Stimulated activated CD4-positive, alpha-beta T cell treated with anti-CD3 and anti-CD28 coated beads, Interleukin-1b, Interleukin-23, amount 100 ng/mL, for 48 hours (primary cell): ENCODE measurements at places on chromosomes 2 and 18.

- DNase-seq: no peak
Observed at GRCh38 chr2:45343251-45344017, 267.6 kb downstream of the SRBD1 start.

DNA sequence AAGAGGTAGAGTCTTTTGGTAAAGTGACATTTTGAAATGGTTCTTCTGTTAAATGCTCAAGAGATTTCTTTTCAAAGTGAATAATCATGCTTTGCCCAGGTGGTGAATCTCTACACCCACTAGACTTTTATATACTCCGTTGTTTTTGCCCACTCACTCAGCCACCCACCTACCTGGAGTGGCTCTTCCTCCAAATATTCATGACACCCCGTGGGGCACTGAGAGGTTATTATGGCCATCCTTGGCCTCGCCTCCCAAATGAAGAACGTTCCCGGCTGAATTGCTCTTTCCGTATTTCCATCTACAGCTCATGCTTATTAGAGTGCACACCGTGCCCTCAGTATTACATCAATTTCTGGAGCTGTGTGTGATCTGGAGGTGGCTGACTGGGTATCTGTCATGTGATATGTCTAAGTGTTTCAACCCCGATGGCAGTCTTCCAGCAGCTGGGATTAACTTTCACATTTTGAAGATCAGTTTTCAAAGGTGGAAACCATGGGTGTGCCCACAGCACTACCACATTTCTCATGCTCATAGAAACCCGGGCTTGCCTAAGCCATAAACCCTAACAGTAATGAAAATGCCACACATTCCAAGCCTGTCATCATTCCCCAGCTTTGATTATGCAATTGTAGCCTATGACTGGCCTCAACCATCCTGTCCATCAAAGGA is 406.6 kb upstream of the MMADHC start:
- DNase-seq: no peak

- no peak for DNase-seq
Observed at GRCh38 chr2:115124817-115125216, 682.4 kb downstream of the DPP10 start.

GRCh38 chr2:208671886-208672680 is 265.5 kb downstream of the PTH2R start:
- no peak for DNase-seq

DNA sequence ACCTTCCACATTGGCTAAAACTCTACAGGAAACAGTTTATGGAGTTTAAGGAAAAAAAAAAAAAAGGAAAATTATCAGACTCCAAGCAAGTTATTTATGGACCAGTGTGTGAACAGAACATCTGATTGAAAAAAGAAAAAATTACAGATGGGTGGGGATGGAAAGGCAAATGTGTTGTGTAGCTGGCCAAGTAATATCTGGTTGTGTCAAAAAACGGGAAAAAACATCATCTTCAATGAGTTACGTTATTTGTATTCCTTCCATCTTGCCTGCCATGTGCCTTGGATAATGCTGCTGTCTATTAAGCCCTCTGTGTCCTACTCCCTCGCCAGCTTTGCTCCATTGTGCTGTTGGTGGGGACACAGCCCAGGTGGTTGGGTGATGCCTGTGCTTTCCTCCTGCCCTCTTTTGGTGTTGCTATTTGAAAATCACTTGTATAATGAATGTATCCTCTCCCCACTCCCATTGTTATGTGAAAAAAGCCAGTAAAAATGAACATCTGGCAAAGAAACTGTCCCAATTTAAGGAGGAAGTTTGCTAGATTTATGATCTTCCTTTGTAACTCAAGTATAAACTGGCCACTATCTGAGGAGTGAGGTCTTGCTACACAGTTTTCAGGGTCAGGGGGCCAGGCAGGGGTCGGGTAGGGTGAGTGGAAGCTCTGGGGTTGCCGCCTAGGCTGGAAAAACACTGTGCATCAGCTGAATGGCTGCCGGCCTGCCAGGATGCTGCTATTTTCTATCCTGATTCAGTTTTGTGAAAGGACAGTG is 155.9 kb downstream of the FMNL2 start:
- DNase-seq: no peak
